ENCODE measurements at places on chromosomes 1 and 21. TPM values are rescaled to one million over a fixed set of nuclear protein-coding genes. Genes with fewer than 3 reads are reported as not detected.

- no peak for DNase-seq
Measured at GRCh38 chr1:193486671-193487229, 300.3 kb upstream of the B3GALT2 start.

Gene SFN
- total RNA-seq = 0.95 TPM

- DNase-seq = no peak
Measured at GRCh38 chr1:18736958-18737357, 106.3 kb downstream of the PAX7 start.

Gene CTBS
- total RNA-seq = 22.9 TPM

Gene SPRR2F
- not detected for total RNA-seq

Gene KCNJ6
- total RNA-seq = not detected

- DNase-seq = peak; percentile 86
Measured at GRCh38 chr1:35718492-35719336, at the start of gene C1orf216. TSS of gene C1orf216 (minus strand) at chr1:35718884. CDS start at chr1:35716321, 2,563 bp downstream.

Gene MMEL1
- 1.00 TPM for total RNA-seq

GRCh38 chr1:234551032-234551378, 59.0 kb downstream of the IRF2BP2 start:
- DNase-seq = no peak

DNA sequence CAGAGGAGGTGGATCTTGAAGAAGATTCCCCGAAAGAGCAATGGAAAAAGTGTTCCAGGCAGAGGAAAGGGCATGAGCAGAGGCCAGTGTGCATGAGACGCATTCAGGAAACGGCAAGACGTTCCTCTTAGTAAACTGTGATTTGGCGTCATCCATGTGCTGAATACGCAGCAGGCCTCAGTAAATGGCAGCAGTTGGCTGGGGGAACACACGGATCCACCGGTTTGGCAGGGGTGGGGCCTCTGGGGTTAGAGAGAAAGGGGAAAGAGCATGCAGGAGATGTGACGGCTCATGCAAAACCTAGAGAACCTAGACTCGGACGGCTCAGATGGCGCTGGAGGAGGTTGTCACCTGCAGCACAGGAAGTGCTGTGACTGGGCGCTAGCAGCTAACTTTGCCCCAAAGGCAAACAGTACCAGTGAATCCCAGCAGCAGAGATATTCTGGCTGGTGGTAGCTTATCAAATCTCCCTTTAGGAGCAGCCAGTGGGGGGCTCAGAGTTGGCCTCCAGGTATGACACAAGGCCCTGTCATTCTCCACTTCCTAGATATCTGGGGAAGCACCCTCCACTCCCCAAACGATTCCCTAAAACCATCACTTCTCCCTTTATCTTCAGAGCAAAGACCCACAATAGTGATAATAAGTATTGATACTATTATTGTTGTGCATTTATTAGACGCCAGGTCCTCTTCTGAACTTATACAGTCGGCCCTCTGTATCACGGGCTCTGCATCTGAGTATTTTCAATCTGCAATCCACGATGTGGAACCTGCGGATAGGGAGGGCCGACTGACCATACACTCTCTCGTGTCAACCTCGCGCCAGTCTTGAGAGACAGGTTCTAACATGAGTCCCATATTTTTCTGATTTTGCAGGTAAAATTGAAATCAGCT, 7.6 kb downstream of the LAPTM5 start:
- peak; percentile 83 for DNase-seq

- no peak for DNase-seq
Measured at GRCh38 chr1:102872526-102872925, 235.8 kb downstream of the COL11A1 start.

Gene AGT
- total RNA-seq = not detected

DNA sequence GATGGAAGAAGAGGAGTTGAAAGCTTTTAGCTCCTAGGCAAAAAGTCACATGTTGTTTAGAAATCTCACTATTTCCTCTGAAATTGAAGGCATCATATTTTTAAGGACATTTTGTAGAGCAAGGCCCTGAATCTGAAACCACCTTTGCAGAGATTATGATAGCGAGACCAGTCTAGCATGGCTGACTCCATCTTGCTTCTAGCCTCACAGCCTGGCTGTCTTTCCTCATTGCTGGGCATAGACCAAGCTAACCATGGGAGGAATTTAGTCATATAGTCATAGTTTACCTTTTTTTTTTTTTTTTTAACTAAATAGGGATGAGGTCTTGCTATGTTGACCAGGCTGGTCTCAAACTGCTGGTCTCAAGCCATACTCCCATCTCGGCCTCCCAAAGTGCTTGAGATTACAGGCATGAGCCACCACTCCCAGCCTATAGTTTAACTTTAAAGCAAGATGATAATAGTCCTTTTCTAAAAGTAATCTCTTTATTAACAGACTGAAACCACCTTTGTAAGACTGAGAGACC, 42.2 kb upstream of the ZNF326 start:
- DNase-seq = no peak

DNA sequence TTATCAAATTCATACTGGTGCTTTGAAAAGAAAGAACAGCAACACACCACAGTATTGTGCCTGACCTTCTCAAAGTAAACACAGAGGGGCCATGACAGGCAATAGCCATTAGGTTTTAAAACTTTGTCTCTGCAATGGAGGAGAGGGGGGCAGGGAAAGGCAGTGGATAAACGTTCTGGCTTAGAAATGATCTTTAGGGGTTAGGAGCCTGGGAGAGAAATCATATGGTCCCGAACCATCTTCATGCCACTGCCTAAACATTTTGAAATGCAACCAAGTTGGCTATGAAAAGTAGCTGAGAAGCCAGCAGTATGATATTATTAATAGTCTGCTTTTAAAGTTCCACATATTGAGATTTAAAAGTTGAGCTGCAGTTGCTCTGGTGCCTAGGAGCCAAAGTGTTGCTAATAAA, 39.8 kb downstream of the PLPP3 start:
- no peak for DNase-seq

Gene DIO1
- total RNA-seq = not detected
